ENCODE measurements at places on chromosomes 5 and 9.
A peak's percentile ranks its signal among the peaks of the same experiment; 100 is the strongest.

DNA sequence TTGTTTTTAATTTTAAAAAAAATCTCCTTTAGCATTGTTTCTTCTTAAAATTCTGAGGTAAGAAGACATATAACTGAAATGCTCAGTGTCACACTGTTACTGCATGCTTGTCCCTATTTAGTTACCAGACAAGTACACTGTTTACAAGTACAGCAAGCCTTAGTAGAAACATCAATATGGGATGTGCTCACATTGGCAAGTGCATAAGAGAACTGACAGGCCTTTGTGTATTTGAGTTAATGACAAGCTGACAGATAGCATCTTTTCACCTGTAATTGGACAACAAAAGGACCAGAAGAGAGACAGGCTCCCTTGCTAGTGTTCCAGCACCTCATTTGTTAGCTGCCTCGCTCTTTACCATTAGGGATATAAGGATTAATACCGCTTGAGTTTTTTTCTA, 63.6 kb downstream of the PDE4D start:
- DNase-seq, result no peak

- DNase-seq, result no peak
Observed at GRCh38 chr5:168401880-168402279, 84.4 kb upstream of the RARS1 start.

- peak; percentile 61 for DNase-seq
Observed at GRCh38 chr5:163564321-163564938, 59.0 kb downstream of the MAT2B start.

- DNase-seq, result no peak
Observed at GRCh38 chr9:2193552-2193951, 178.4 kb downstream of the SMARCA2 start.

- no peak for DNase-seq
Observed at GRCh38 chr5:171578829-171579491, 159.5 kb downstream of the FGF18 start.

GRCh38 chr9:20972684-20973083, 58.8 kb downstream of the HACD4 start:
- DNase-seq, result no peak
